NCI-H1417 (cell line): ENCODE measurements at places on chromosomes 2 and 18.

DNA sequence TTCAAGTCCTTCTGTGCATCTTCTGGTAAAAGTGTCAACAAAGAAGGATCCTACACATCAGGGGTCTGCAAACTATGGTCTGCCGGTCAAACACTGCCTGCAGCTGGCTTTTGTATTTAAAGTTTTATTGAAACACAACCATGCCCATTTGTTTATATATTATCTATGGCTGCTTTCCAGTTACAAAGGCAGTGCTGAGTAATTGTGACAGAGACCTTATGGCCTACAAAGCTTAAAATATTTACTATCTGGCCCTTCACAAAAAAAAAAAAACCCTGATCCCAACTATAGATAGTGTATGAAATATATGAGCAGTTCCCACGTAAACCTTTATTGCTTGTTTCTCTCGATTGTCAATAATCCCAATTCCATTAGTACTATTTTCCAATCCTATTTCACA, 101.4 kb downstream of the RBMS1 start:
- DNase-seq: no peak

DNA sequence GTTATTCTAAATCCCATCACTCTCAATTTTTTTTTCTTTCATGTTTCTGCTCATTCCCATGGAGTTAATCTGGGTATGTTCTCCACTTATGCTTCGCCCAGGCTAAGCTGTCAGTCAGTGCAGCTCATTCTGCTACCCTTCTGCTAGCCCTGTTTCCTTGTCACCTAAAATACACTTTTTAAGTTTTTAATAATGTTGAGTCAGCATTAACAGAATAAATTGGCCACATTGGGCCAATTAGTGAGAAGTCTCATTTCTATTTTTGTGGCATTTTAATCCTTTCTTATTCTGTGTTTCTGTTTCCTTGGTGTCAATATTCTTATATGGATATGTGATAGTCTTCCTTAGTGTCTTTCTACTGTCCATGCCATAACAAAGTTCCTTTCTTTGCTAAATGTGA, 1126.2 kb downstream of the DPP10 start:
- no peak for DNase-seq

- DNase-seq: no peak
Observed at GRCh38 chr18:35324926-35325655, 19.1 kb downstream of the ZNF24 start.

DNA sequence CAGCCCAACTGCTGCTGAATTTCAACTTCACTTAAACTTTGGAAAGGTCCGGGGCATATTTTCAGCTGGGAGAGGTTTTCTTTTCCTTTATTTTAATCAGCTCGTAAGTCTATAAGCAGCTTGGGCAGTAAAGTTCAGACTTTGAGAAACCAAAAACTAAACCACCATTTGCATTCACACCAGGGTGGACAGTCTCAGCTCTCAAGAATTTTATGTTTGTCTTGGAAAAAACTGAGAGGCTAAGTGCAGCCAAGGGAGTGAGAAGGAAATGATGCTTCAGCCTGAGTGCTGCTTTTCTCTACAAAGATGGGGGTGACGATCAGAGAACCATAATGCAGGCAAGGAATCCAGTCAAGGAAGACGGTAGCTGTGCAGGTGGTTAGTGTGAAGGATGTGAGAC, 30.2 kb downstream of the MCFD2 start:
- no peak for DNase-seq

- no peak for DNase-seq
Observed at GRCh38 chr2:88660622-88661021, 30.9 kb upstream of the RPIA start.

GRCh38 chr2:101486258-101486701, 11.4 kb upstream of the RFX8 start:
- no peak for DNase-seq
